ENCODE measurements at places on chromosomes 4 and X. TPM values are rescaled to one million over a fixed set of nuclear protein-coding genes. Genes with fewer than 3 reads are reported as not detected.

The LRCH2 gene
- 5.7 TPM for total RNA-seq

The SYN1 gene
- total RNA-seq = 7.0 TPM

GRCh38 chr4:15550491-15550890 is 80.8 kb downstream of the CC2D2A start:
- no peak for DNase-seq

DNA sequence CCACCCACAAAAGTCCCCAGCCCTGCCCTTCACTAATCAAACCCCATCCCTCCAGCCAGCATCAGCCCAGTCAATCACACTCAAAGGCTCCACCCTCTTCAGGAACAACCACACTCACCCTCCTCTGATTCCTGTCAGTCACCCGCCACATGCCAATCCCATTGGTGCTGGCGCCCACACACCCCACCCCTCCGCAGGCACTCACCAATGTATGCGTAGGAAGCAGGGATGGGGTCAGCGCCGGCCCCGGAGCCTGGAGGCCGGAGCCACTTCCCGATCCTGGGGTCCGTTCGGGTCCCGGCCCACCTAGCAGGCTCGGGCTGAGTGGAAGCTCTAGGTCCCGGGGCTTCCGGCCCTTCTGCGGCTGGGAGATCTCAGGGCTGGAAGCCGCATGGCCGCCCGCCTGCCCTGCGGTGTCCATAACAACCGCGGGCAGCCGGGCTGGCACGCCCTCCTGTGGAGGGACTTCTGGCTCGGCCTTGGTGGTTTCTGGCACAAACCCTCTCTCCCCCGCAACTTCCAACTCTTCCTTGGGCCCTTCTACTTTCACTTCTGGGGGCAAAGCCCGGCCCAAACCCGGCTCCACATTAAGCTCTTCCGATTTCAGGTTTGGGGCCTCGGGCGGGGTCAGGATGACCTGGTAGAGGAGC is 7.9 kb upstream of the CFP start:
- peak; percentile 66 for DNase-seq

- DNase-seq = peak; percentile 42
Observed at GRCh38 chr4:37631551-37631950, 54.6 kb downstream of the RELL1 start.

The MAGEA3 gene
- total RNA-seq = not detected

All from left cardiac atrium (tissue), 4 donors.